CD4-positive, alpha-beta T cell treated with Interleukin-4 for 1 hour (primary cell): ENCODE measurements at places on chromosomes 5 and 9.

- no peak for DNase-seq
Observed at GRCh38 chr5:116487045-116487444, 87.6 kb downstream of the SEMA6A start.

DNA sequence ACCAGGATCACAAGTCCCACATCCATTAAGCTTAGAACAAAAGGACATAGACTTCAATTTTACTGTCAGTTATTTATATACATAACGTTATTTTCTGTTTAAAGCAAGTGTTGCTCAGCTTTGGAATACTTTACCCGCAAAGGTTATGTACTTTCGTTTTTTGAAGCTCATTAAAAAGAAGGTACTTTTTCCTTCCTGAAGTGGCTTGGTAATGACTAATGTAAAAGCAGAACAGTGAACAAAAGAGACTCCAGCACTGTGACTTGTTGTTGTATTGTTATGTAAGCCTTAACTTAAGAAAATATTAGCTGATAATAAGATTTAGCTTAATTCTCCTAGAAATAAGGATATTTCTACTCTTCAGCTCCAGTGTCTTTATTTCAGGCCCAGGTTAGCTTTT lies 97.3 kb upstream of the SLCO6A1 start:
- DNase-seq, result no peak

GRCh38 chr5:56837381-56837780 lies 22.0 kb downstream of the MAP3K1 start:
- no peak for DNase-seq

- DNase-seq, result no peak
Observed at GRCh38 chr5:56818450-56819037, 3.2 kb downstream of the MAP3K1 start.

DNA sequence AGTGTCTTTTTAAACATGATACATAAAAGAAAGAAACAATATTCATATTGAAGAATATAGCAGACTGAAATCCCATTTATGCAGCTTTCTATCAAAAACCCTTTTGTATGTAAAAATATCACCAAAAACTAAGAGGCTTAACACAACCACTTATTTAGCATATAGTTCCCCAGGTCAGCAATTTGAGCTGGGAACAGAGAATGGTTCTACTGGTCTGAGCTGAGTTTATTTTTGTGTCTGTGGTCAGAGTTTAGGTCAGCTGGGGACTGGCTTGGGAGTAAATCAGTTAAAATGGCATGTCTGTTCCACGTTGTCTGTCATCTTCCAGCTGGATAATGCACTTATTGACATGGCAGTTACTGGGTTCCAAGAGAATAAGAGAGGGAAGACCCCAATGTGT lies 165.0 kb downstream of the TMEM232 start:
- no peak for DNase-seq

GRCh38 chr5:95043648-95044047 lies 241.2 kb downstream of the MCTP1 start:
- DNase-seq, result no peak

DNA sequence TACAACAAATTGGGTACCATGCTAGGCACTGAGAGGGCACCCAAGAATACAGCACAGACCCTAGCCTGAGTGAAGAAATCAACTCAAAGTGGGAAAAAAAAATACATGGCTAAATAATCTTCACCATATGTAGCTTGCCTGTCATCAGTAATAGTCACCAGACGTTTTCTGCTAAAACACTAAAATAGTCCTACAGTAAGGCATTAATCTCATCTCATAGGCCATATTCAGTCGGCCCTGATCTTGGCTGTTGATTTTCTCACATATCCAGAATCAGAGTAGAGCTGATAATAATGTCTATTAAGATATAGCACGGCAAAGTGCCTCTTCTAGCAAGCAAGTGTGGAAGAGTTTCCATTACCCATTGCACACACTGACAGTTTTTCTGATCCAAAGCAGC lies 322.1 kb upstream of the SLC30A5 start:
- no peak for DNase-seq

DNA sequence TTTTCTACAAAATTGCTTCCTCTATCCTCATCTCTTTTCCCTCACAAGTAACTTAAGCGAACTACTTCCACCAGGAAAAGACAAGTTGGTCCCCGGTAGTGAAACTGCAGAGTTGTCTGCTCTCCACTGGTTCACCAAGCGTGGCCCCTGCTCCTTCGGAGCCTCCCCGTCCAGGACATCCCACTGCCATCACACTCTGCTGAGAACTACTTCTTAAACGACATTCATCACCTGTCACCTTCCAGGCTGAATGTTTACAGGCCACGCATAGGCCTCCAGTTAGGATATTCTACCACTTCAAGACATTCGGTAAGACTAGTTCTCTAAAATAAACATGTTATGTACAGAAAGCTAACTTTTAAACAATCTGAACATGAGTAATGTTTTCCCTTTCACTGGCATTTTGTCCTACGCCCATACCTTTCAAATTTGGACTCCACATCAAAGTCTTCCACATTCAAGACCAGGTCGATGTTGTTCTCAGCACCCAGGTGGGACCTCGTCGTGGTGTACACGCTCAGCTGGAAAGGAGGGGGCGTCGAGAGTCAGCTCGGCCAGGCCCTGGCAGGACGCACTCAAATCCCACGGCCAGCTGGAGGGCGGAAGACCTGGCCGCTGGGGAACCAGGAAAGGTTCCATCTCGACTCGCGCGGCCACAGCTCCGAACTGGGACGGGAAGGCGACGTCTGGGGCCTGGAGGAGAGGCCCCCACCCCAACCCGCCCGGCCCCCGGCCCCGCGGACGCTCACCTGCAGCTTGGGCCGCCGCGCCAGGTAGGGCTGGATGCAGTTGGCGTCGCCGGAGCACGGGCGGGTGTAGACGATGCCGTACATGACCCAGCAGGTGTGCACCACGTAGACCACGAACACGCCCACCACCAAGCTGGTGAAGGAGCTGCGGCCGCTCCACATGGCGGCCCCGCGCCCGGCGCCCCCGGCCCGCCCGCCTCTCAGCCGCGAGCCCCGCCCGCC lies 683 bp downstream of the CLPTM1L start:
- DNase-seq, result peak; percentile 20

DNA sequence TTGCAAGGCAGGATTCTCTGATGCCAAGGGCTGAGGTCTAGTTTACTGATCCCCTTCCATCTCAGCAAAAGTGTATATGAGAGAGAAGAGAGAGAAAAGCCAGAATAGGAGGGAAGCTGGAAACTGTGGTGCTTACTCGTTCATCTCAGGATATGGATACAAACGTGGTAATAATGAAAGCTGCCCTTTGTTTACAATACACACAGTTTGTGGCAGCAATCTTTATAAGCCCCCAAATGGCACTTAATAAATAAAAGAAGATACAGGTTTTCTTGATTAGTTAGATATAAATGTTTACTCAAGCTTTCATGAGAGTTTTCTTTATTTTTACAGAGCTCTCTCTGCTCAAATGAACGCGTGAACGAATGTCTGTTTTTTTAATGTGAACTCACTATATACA lies 57.7 kb downstream of the PRDM6 start:
- no peak for DNase-seq

DNA sequence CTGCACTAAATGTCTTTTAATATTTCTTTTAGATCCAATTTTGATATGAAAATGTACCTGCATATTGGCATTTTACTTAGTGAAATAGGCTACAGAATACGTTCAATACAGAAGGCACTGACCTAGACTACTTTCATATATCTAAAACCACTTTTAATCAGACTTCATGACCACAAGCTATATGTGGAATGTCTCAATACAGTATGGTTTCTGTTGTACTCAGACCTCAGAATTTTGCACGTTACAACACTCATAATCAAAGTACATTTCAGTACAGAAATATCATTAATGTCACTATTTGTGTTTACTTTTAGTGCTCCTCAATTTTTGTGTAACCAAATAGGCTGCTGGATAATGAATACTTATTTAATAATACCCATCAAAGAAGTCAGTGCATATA lies 74.8 kb downstream of the MEF2C start:
- DNase-seq, result no peak

DNA sequence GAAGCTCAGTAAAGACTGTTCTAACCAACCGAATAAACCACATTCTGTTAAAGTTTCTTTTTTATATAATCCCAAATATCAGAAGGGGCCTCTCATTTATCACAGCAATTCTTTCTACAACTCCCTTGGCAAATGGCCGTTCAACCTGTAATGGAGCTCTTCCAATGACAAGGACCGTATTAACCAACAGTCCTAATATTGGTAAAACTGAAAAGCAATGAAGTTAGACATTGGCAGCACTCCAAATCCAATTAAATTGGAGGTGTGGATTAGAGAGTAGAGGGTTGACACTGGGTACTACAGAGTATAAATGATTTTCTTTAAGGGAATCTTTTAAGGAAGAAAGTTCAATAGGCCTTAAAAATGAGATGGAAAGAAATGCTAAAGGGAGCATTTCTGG lies 842 bp downstream of the TMED7 start:
- DNase-seq, result peak; percentile 17

GRCh38 chr5:112121258-112121657 lies 297.8 kb downstream of the EPB41L4A start:
- no peak for DNase-seq

DNA sequence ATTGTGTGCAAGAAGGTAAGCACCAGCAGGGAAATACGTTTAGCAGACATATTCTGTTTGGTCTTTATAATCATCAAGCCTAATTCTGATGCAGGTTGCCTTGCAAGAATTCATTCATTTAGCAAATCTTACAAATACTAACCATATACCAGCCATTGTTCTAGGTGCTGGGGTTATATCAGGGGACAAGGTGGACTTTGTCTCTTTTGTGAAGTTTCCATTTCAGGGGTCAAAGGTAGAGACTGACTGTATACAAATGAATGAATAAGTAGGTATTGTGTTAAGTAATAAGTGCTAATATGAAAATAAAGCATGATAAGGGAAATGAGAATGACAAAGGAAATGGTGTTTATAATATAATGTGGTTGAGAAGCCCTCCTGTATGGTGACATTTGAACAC lies 64.0 kb downstream of the LNPEP start:
- no peak for DNase-seq

GRCh38 chr5:82519558-82519957 lies 241.4 kb upstream of the RPS23 start:
- DNase-seq, result no peak

DNA sequence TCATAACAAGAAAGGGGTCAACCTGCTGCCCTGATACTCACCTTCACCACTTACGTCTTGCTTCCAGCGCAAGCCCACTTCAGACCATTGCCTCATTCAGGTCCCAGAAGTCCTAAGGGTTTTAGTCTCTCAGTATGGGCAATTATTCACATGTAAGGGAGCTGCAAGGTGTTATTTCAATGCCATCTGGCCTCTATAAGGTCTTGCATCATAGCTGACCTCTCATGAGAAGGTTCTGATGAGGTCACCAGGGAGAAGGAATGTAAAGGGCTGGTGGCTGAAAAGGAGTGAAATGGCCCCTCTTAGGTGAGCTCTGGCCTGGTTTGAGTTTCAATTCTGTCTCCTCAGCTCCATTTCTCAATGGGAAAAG lies 1.5 kb upstream of the MARCHF3 start:
- no peak for DNase-seq

DNA sequence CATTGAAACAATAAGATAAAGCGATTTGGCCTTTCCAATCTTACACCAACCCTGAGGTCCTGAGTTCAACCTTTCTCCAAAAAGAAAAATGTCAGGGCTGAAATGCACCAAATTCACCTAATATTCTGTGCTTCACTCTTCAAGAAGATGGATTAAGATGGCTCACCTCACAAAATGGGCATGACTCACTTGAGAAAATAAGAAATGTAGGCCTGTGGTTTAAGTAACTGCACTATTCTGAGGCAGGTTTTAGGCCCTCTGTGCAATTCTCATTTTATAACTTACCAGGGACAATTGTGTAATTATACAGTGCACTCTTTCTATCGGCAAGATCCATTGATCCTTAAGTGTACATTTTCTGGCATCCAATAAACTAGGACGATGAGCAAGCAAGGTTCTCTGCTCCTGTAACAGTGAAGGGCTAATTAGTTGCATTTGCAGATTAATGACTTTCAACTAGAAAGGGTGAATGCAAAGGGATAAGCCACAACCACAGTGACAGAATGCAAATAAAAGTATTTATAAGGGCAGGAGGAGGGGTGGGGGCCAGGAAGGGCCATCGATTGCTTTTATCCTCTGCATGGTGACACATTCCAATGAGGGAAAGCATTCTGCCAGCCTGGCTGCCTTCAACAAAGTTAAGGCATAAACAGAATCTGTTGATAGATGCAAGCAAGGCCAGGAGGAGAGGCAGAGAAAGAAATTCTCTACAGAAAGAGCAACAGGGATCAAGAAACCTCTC lies 214.5 kb downstream of the CAAP1 start:
- no peak for DNase-seq

GRCh38 chr5:130541617-130542221 lies 623.3 kb downstream of the HINT1 start:
- no peak for DNase-seq

- DNase-seq, result no peak
Observed at GRCh38 chr9:88889386-88889785, 101.9 kb upstream of the S1PR3 start.

DNA sequence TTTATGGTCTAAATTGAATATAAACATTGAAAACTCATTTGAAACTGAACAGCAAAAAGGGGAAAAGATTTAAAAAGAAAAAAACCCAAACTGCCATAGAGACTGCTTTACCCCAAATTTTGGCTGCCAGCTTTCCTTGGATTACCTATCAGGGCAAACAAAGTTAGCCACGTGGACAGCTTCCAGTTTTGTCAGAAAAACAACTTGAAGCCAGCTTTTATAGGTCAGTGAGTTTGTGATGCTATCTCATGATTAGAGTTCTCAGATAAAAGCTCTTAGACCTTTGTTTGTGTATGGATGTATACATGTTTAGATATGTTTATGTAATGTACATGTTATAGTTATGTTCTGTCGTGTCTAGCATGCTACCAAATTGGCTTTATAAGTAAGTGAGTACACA lies 16.1 kb downstream of the FBP2 start:
- DNase-seq, result no peak

- no peak for DNase-seq
Observed at GRCh38 chr5:129399069-129399468, 61.0 kb upstream of the ADAMTS19 start.

DNA sequence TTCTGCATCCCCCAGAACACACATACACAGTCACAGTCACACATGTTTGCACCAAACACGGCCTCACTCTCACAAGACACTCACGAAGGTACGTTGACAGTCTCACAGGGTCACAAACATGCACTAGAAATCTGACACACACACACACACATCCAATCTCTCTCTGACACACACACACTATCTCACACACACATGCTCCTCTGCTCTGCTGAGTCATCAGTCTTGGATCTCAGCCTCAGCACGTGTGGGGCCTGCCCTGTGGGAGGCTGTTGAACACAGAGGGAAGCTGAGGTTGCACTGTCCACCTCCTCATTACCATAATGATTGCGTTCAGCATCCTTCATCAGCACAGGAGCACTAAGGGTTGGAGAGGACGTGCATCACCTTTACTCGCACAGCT lies 188.8 kb downstream of the MTRR start:
- no peak for DNase-seq

DNA sequence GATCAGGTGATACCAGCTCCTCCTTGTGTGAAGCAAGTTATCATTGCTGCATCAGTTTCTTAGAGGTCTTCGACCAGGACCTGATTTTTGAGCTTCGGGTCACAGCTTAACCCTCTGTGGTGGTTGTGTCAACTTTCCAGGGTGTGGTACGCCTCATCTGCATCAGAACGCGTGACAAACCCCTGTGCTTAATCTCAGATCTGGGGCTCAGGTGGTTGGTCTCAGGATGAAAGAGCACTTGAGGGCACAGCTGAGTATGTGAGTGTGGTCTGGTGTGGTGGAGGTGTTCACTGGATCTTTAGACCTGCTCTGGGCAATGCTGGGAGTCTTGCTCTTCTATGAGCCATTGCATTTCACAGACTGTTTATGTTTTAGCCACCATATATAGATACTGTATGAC lies 64.1 kb downstream of the OSTF1 start:
- DNase-seq, result peak; percentile 64
